Head of caudate nucleus (tissue), 42 donors: ENCODE measurements at places on chromosomes 6 and 20.
A peak's percentile ranks its signal among the peaks of the same experiment; 100 is the strongest.

DNA sequence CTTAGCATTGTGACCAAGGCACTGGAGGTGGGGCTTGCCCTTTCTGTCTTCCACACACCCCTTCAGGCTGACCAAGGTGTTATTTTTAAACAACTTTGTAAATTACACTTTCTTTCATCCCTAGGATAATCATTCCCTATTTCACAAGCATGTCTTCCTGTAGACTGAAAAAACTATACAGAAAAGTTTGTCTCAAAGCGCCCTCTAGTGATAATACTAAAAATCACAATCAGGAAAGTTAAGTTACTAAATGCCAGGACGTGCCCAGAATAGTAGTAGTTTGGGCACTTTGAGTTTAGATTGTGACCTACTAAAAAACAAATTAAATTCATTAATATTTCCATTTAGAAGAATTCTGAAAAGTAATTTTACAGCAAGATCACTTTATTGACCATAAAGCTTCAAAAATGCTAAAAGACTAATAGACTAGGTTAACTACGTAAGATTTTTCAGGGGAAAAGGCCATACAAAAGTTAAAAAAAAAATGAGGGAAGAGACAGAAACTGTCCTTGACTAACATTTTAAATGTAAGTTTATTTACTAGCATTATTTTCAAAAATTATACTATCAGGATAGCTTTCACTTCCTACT, 123.3 kb upstream of the DUSP22 start:
- DNase-seq, result no peak

- no peak for DNase-seq
These were observed 196.9 kb downstream of the AKAP7 start for GRCh38 chr6:131331873-131332781.

GRCh38 chr6:14231071-14231483, 113.5 kb downstream of the CD83 start:
- no peak for DNase-seq

DNA sequence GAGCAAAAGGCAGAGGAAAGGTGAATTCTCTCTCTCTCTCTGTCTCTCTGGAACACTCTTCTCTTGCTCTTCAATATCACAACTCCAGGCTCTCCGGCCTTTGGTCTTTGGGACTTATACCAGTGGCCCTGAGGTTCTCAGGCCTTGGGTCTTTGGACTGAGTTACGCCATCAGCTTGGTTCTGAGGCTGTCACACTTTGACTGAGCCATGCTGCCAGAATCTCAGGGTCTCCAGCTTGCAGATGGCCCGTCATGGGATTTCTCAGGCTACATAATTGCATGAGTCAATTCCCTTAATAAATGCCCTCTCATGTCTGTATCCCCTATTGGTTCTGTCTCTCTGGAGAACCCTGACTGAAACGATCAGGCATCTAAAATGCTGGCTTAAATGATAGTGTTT, 12.9 kb downstream of the BTN2A1 start:
- no peak for DNase-seq

DNA sequence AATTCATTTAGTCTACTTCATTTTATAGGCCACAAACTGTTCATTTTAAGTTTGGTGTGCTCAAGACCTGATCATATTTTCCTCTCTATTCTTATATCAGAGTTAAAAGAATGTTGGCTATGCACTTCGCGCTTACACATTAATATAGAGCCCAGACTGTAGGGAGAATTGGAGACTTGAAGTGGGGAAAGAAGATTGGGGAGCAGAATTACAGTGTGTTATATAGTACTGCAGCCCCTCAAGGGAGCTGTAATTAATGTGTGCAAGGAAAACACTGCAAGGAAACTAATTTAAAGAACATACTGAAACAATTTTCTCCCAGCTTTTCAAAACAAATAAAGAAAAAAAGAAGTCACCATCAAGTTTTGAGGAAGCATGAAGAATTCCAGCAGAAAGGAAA, 572.7 kb upstream of the FLRT3 start:
- DNase-seq, result no peak

DNA sequence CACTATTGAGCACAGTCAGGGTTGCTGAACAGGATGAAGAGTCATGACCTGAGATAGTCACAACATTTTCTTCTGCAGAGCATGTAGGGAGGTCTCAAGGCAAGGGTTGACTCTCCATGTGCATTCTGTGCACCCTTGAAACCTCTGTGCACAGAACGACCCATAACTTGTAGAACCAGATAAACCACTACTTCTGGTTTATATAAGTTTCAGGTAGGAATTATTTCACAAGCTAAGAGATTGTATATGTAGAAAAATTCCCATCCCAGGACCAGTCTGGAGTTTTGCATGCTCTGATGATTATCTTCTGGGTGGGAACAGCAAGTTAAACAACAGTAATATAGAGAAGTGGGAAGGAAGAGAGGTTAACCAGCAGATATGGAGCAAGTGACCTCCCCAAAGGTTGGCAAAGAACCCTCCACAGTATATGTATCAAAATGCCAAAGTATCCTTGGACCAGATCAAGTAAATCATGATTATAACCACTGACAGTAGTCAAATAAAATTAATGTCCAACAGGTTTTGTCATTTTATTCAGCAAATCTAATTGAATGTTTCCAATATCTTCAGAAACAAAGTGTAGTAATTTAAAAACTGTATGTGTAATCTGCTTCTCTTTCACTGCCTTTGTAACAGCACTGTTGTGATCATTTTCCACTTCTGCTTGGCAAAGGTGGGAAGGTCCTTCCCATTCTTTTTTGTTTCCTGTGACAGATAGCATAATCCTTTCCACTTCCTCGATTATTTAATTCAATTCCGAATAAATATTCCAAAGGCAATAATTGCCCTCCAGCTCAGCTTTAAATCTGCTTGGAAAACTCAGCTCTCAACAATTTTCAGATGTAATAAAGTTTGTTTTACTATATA, 104.4 kb downstream of the SYNE1 start:
- no peak for DNase-seq

- peak; percentile 40 for DNase-seq
These were observed 32.2 kb downstream of the ATP9A start for GRCh38 chr20:51735728-51736600.

DNA sequence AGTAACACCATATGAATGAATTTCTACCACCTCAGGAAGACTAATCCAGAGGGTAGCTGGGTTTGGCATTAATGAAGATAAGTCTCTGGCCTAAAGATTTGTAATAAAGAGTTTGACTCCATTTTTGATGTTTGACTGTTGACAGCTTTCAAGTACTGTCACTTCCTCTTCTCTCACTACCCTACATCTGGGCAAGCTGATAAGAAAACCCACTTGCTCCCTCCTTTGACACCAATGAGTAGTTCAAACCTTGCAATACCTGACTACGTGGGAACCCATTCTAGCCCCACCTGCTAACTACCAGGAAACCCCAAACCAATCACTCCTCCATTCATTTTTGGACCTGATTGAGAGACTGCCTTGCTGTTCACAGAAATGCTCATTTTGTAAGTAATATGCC, 621.5 kb downstream of the TENT5A start:
- DNase-seq, result no peak

GRCh38 chr20:47454298-47455132, 47.2 kb upstream of the NCOA3 start:
- DNase-seq, result no peak

DNA sequence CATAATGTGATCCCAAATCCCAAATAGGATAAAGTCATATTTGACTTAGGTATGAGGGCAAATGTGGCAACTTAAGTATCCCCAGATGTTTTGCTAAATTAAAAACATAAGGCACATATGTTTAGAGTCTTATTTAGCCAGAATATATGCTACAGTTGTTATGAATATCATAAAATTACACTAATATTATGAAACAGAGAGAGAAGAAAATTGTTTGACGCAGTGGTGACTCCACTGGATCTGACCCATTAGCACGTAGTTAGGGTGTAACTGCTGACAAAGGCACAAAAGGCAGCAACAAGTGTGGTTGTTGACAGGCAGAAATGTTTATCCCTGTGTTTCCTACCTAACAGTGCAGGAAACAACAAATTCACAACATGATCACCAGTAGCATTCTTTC, 152.4 kb upstream of the THBS2 start:
- DNase-seq, result no peak

- no peak for DNase-seq
These were observed 25.2 kb downstream of the MEI4 start for GRCh38 chr6:77678048-77678447.

- no peak for DNase-seq
These were observed 11.4 kb upstream of the VEGFA start for GRCh38 chr6:43758617-43759050.

GRCh38 chr6:46491628-46492547, 639 bp upstream of the RCAN2 start:
- DNase-seq, result peak; percentile 84

DNA sequence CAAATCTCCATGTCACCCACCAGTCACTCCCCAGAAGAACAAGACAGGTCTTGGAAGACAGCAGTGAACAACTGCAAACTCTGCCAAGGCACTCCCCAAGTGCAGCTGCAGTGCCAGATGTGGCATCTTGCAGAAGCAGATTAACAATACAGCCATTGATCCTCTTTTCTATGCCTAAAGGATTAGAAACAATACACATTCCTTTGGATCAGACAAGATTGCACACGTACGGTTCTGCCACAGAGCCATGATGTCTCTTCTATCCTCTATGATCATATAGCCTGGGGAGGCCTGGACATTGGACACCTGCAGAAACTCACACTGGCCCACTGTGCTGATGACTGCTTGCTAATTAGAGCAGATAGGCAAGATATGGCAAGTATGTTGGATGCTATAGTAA, 155.9 kb downstream of the MYLK4 start:
- no peak for DNase-seq

DNA sequence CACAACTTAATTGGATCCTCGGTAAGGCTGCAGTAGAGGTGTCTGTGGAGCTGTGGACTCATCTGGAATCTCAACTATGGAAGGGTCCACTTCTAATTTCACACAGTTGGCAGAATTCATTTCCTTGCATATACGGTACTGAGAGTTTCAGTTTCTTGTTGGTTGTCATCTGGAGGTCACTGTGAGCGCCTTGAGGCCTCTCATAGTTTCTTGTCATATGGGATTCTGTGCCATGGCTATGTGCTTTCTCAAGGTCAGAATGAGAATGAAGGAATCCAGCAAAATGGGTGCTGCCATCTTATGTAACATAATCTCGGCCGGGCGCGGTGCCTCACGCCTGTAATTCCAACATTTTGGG, 298.2 kb downstream of the DOK5 start:
- DNase-seq, result no peak

GRCh38 chr6:124099520-124099919, 295.9 kb downstream of the NKAIN2 start:
- no peak for DNase-seq

DNA sequence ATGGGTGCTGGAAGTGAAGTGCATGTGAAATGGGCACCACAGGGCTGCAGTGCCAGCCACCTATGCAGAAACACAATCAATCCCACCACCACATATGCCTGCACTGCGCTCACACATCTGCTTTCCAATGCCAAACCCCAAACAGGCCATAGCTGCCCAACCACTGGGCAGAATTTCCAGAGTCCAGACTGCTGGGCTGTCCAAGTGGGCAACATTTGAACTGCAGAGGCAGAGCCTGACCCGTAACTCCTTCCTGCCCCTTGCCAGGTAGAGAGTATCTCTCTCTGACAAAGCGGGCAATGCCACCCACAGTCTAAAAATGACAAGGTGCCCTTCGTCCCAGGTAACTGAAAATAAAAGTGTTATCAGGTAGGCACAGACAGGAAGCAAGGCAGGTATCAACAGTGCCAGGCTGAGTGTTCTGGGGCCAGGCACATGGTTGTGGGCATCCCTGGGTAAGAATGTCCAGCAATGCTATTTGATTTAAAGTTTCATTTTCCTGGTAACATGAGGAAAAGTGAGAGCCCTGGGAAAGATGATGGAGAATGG, 79.5 kb downstream of the FOXA2 start:
- DNase-seq, result no peak

- DNase-seq, result no peak
These were observed 194.2 kb downstream of the PRL start for GRCh38 chr6:22102671-22103070.

- no peak for DNase-seq
These were observed 152.1 kb downstream of the TFAP2C start for GRCh38 chr20:56781108-56781739.

DNA sequence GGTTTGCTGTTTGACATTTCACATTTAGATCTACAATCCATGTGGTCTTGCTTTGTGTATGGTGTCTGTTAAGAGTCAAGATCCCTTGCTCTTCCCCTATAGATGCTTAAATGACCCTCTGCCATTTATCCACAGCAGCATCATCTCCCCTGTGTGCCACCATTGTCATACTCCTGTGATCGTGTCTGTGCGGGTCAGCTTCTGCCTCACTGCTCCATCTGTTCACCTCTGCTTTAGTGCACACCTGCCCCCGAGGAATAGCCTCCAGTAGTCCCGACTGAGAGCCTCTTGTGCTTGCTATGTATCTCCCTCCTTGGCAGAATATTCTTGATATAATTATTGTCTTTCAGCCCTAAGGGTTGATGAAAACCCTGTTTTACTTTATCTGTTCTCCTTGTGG, 551.2 kb downstream of the CDH26 start:
- no peak for DNase-seq

GRCh38 chr20:37901654-37902503, 1.0 kb upstream of the VSTM2L start:
- no peak for DNase-seq

DNA sequence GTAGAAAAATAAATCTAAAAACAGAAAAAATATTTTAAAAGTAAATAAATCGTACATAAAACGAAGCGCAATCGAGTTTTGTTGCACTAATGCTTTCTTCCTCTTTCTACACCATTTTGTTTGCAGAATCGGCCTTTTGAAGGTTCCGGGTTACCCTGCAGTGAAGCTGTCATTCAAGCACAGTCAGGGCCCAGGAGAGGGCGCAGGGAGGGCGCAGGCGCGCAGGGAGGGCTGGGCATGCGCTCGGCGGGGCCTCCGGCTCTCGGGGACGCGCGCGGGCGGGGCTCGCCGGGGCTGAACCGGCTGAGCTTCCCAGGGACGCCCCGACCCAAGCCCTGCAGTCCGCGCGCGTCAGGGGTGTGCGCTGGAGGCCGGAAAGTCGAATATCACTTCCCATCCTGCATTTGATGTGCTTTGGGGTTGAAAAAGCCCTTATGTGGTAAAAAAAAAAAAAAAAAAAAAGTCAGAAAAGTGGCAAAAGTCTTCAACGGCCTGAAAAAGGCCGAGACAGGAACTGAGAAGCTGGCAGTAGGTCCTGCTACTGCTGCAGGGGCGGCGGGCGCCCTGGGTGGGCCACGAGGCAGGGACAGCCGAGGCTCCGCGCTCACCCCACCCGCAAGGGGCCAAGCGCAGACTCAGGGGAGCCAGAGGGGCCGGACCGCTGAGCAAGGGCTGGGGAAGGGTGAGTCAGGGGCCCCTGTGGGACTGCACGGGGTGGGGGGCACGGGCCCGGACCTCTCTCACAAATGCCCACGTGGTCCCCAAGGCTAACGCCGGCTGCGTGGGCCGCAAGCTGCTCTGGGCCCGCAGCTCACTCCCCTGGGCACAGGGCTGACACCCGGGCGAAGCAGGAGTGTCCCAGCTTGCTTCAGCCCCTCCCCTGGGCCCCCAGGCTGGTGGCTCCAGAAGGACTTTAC, 40.5 kb downstream of the THBS2 start:
- DNase-seq, result peak; percentile 88
